ENCODE measurements at places on chromosomes 16 and 17.

DNA sequence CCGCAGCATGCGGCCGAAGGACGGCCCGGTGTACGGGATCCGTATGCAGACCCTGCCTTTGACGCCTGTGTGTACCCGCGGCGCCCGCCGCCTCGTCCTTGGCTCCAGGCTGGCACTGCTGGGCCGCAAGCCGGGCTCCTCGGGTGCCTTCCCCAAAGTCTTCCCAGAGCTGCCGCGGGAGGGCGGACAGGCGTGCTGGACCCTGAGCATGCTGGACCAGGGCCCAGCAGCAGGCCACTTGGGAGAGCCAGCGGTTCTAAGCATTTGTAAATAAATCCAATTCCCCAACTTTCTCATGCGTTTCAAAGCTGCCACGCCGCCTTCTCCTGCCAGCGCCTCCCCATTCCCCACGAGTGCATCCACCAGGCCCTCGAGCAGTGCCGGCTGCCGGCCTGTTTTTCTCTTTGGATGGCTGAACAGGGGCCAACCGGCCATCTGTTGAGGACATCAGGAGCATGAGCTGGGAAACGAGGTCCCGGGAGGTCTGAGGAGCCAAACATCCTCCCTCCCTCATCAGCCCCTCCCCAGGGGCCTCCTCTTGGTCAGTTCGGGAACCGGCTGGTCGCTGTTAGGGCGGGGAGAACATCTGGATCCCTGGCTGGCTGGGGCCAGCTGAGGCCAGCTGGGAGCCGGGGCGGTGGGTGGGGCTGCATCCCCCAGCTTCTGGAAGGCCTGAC, 20.5 kb upstream of the PABPN1L start:
- DNase-seq = no peak

DNA sequence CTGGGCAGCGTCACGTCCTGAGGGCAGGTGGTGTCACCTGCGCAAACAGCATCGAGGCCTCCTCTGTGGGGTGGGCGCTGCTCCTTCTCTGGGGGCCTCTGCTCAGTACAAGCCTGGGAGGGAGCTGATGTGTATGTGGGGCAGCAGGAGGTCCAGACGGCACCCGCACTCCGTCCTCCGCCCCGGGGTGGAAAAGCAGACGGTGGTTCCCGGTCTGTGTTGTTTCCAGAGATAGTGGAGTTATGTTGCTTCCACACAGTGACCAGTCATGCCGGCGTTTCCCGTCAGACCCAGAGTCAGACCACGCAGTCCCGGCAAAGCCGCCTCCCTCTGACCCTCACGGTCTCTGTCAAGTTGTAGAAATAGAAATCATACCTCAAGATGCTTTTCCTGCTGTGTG, 13.7 kb upstream of the RPL13 start:
- no peak for DNase-seq

DNA sequence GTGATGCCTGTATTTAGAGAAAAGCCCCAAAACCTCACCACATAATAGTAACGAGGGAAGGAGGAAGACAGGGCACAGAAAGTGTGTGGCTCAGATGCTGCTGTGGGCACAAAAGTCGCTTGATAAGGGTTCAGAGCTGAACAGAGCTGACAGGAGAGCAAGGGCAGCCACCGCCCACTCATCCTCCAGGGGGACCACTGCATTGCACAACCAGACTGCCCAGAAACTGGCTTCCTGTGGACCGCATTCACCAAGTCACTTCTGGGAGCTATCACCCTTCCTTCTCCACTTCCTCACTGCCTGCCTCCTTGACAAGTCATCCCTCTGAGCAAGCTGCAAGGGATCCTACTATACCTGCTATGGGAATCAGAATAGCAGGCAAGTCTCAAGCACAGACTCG, 512.4 kb upstream of the CDH11 start:
- no peak for DNase-seq

DNA sequence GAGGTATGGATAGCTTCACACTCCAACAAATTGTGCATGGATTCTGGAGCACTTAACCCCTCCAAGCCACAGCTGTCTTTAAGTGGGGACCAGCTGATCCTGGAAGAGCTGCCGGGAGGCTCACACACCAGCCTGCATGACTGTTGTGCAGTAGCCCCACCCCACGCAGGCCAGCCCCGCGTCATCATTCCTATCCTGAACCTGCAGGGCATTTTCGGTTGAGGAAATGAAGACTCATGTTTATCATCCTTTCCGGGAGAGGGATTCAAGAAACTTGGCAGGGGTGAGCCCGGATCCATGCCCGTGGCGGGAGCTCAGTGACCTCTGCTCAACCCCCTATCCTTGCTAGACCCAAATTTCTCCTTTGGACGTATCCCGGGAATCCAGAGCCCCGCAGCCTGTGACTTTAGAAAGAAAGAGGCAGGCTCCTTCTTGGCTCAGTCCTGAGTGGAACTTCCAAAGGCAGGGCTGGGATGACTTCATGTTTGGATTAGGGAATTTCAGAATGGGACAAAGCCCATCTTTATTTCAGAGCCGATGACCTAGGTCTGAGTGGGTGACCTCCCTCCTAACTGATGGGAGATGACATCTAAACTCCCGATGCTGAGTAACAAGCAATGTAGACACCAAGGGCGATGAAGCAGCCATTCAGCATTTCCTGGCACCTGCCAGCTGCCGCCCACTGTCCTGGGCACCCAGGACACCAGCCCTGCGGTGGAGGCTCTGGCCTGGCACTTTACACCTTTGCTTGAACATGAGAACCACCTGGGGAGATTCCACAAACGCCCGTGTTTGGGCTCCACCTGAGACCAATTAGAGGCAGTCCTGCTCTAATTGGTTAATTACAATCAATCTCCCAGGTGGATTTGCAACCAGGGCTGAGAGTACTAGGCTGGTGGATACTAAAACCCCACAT, 43.3 kb upstream of the CMIP start:
- no peak for DNase-seq

GRCh38 chr16:69893106-69893505, 58.0 kb upstream of the CLEC18A start:
- no peak for DNase-seq

DNA sequence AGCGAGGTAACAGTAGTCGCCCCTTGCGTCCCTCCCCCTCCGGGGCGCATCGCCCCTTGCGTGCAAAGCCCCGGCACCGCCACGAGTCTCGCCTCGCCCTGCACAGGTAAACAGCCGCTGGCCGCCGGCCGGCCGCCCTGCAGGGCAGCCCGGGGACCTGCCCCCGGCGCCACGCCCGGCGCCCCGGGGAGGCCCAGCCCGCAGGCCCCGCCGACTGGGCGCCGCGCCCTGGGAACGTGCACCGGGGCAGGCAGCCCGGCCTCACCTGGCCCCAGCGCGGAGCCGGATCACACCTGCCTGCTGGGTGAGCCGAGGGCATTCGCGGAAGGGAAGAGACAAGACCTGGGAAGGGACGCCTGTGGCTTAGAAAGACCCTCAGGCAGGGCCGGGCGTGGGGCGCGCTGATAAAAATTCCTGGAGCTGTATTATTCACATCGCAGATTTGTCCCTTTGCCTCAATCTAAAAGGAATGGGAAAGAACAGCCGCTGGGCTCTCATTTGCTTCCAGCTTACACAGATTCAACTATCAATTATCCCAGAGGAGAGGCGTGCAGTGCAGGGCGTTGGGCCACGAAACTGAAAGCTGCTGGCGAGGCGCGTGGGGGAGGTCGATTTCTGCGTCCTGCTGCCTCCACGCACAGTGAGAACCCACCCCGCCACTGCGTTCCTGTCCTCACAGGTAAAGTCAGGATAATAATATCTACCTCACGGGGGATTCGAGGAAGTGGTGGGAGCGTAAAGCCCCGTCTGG, 451.9 kb downstream of the SLC39A11 start:
- DNase-seq = no peak

DNA sequence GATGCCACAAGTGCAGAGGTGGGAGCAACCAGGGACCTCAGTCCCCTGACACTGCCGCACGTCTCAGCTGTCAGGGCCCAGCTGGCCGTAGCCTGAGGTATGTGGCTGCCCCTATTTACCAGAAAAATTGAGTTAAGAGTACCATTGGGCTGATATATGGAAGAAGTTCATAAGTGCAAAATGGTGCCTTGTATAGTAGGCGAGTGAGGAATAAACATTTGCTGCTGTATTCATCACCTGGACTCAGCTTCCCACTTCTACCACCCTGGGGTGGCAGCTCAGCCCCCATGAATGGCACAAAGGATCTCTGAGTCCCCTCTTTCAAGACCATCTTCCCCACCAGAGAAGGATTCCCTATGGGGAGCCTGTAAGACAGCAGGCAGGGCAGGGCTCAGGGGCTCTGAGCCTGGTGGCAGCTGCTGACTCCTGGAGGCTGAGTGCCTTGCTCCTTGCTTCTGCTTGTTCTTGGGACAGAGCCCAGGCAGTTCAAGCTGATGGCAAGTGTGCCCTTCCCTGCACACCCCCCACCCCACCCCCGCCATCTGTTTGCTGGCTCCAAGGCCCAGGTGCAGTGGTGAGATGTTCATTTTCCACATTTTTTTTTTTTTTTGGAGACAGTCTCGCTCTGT, 29.0 kb downstream of the TRPV2 start:
- no peak for DNase-seq
